ENCODE measurements at places on chromosomes 7 and 10.
A peak's percentile ranks its signal among the peaks of the same experiment; 100 is the strongest.

- no peak for DNase-seq
These were observed 44.8 kb downstream of the BMPER start for GRCh38 chr7:33950047-33950714.

DNA sequence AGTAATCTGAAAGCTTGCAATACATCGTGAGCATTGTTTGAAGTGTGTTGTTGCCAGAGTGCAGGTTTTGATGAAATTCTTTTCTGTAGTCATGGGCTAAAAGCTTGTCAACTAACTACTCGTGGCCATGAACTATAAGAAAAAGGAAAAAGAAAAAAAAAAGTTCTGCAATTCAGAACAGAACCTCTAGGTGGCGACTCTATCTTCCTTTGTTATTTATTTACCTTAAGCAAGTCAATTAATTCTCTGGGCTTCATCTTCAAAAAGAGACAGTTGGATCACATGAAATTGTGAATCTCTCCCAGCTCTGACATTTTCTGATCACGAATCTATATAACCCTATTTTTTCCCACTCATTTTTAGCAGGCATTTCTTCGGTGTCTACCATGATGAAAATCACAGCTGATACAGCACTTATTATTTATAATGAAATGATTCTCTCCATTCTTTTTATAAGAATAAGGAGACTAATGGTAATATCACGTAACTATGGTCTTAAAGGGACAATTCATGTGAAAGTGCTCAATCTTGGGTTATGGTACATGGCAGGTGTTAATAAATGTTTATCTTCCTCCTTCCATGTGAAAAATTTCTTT lies 18.8 kb downstream of the TMEM196 start:
- DNase-seq: no peak

DNA sequence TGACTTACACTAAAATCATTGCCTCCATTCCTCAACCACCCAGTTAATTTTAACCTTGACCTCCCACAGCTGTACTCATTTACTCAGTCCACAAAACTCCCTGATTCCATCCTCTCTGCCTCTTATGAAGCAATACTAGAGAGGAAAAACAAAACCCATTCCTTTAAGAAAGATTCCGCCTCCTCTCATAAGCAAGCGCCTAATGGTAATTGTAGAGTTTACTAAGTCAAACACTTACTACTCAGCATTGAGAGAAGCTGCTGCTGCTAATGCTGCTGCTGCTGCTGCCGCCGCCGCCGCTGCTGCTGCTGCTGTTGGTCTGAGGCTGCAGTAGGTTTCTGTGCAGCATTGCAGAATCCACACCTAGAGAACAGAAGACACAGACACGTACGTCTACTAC lies 2.1 kb upstream of the ADD3 start:
- no peak for DNase-seq

DNA sequence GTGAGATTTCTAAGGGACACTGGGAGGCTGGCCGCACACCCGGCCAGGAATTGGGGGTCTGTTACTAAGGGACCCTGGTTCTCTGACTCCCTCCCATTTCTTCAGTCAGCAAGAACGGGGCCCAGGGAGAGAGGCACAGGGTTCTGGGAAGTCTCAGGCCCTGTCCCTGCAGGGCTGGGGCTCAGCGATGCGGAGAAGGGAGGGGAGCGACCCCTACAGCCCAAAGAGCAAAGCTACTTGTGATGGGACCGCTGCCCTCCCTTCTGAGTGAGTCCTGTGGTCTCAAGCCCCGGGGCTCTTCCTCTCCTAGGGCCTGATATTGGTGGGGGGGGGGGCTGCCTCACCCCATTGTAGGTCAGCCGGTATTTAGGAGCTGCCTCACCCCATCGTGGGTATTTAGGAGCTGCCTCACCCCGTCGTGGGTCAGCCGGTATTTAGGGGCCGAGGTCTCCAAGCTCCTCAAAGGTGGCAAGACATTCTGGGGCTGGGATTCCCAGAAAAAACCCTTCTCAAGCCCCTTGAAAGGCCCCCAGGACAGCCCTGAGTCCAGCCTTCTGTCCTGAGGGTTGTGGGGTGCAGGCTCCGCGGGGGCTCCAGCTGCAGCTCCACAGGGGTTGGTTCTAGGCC lies 16.9 kb upstream of the NKX6-2 start:
- DNase-seq: no peak

- DNase-seq: no peak
These were observed 32.4 kb downstream of the CXCL12 start for GRCh38 chr10:44352316-44353127.

- DNase-seq: no peak
These were observed 29.9 kb downstream of the ADRB1 start for GRCh38 chr10:114073395-114074186.

GRCh38 chr10:79243181-79244067 lies 103.8 kb upstream of the PPIF start:
- peak; percentile 21 for DNase-seq

GRCh38 chr10:130935897-130936550 lies 375.5 kb downstream of the TCERG1L start:
- no peak for DNase-seq

- no peak for DNase-seq
These were observed 248.1 kb downstream of the AHR start for GRCh38 chr7:17546592-17546991.

GRCh38 chr10:18664841-18665478 lies 5.7 kb downstream of the ARL5B start:
- DNase-seq: no peak

- no peak for DNase-seq
These were observed 54.5 kb downstream of the COL1A2 start for GRCh38 chr7:94449151-94449725.

DNA sequence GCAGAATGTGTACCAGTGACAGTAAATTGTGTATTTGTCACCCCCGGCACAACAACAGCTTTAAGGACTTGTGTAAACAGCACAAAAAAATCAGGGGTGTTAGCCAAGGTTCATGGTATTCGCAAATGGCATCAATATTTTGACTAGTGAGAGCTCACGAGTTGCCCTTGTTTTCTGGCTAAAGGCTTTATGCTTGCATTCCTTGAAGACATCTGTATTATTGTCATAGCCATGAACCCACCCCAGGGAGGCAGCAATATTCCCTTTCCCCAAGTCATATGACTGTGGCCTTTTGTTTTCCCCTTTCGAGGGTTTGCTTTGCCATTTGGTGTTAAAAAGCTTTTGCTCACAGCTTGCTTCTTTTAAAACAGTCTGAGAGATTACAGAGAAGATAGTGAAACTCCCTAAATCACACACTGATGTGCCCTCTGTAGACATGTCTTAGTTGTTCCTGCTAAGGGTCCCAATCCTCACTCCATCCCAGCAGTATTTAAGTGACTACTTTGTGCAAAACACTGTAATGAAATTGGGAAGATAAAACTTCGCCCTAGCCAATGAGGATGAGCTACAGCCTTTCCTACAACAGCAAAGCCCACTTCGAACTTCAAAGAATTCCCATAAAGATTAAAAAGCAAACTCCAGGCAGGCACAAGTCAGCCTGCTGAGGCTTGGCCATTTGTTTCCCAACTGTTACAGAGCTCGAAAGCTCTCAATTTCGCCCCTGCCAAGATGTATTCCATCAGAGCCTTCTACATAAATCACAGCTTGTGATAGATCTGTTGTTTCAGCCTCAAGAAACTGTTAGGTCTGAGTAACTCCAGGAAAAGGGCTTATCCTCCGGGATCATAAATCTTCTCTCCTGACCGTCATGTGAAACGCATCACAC lies 172.3 kb downstream of the ADAM12 start:
- no peak for DNase-seq

DNA sequence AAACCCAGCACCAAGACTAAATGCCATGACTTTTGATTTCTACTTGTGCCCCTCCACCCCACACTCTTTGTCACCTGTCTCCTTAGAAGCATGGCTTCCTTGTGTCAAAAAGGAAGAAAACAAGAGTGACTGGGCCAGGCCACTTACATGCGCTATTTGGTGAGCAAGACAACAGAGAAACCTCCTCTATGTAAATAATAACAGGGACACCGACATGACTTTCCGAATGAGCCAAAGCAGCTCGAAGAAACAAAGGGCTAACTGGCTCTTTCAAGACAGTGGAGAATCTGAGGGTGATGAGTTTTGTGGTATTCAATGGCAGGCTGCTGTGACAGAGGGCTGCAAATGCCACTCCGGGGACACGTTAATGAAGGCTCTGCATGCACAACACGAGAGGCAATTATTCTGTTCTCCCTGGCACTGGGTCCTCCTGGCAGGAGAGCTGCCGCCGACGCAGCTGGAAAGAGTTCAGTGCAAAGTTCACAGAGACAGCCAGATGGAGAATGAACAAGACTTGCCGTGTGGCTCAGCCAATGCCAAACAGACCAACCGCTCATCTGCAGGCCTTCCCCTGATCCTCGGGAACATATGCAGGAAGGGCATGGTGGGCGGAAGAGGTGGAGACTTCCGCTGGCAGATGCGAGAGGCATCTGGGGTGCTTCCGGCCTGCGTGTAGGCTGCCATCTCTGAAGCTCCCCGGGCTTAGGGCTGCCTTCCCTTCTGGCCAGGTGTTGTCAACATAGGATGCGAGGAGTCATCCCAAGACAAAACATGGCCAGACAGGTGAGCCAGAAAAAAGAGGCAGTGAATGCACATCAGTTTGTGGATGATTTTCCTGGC lies 59.1 kb upstream of the SMNDC1 start:
- DNase-seq: no peak

DNA sequence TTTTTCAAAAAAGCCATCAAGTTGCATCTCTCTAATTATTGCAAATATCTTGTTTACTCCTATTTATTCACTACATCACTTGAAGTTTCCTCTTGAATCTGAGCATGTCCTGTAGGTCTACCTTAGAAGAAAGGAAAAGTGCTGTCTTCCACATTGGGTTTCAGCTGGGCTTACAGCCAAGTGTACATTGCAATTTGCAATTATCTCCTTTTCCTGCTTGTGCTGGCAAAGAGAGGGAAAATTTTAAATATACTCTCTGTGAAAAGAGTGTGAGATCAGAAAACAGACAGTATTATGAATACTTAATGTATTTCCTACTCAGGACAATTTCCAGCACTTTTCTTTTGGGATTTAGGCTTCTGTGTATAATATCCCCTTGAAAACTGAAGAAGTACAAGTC lies 839.7 kb downstream of the CNTNAP2 start:
- DNase-seq: no peak

DNA sequence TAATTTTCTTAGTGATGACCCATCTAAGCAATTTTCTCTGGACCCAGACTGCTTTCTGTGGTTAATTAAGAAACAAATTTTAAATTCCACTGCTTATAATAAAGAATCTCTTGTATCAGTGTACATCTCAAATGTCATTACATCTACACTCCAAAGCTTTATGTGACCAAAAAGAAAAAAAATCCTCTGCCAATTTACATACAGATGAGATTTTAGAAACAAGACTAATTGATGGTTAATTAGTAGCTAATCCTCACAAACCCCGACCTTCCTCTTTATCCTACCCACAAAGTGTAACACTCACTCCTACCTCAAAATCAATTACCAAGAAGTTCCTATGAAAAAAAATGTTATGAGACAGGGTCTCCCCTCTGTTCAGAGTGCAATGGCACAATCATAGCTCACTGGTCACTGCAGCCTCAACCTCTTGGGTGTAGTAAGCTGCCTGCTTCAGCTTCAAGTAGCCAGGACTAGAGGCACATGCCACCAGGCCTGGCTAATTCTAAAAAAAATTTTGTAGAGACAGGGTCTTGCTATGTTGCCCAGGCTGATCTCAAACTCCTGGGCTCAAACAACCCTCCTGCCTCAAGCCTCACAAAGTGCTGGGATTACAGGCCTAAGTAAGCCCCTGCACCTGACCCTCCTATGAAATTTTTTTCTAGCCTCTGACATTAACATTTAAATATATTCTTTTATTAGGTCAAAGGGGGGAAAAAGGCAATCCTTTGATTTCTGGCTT lies 14.8 kb downstream of the KIF5B start:
- no peak for DNase-seq

GRCh38 chr10:2145926-2146478 lies 408.7 kb upstream of the ADARB2 start:
- DNase-seq: no peak

DNA sequence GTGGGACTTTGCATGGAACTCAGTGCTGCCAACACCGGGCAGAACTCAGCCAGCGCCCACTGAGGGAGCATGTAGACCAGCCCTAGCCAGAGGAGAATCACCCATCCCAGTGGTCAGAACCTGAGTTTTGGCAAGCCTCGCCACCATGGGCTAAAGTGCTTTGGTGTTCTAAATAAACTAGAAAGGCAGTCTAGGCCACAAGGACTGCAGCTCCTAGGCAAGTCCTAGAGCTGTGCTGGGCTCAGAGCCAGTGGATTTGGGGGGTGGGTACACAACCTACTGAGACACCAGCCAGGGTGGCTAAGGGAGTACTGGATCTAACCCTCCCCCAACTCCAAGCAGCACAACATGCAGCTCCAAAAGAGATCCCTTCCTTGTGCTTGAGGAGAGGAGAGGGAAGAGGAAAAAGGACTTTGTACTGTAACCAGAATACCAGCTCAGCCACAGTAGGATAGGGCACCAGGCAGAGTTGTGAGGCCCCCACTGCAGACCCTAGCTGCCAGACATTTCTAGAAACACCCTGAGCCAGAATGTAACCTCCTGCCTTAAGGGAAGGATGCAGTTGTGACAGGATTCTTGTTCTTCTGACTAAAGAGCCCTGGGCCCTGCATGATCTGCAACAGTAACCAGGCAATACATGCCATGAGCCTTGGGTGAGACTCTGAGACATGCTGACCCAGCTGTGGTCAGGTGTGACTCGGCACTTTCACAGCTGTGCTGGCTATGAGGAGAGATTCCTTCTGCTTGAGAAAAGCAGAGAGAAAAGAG lies 24.4 kb downstream of the GSDME start:
- no peak for DNase-seq

GRCh38 chr7:134153493-134154136 lies 26.5 kb downstream of the LRGUK start:
- no peak for DNase-seq

DNA sequence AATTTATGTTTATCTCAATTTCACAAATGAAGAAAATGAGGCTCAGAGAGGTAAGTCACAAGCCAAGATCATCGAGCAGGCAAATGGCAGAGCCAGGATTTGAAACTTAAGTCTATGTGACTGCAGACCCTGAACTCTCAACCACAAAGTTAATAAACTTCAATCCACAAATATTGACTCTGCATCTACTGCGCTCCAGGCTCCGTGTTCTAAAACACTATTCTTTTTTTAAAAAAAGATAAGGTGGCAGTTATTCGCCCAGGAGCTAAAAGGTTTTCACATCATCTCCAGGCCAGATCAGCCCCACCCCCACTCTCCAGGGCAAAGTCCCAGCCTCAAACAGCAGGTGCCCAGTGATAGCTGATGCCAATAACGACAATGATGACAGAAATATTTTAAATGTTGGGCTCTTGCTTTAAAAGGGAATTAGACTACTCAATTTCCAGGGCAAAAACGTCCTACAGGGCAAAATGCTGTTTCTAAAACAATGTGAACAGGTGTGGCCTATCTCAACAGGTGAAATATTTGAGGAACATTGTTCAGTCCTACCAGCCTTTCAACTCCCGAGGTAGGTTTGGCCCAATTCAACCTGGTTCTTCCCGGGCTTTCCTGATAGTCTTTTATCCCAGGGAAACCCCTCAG lies 85.2 kb downstream of the SORBS1 start:
- DNase-seq: no peak

DNA sequence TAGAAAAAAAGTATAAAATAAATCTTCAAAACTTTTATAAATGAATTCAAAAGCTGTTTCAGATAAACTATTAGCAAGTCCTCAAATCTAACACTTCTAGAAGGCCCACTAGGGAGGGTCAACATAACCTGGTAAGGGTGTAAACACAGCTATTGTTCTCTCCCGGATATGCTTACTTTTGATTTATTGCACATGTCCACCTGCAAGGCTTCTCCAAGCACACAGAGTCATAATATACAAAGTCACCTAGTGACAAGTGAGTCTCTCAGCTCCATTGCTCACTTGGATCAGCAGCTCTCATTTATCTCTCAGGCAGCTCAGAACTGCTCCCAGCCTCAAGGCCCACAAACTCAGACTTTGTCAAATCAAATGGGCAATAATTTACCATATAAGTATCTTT lies 44.0 kb upstream of the COL1A2 start:
- DNase-seq: no peak
